ENCODE measurements at places on chromosomes 5 and 9.

DNA sequence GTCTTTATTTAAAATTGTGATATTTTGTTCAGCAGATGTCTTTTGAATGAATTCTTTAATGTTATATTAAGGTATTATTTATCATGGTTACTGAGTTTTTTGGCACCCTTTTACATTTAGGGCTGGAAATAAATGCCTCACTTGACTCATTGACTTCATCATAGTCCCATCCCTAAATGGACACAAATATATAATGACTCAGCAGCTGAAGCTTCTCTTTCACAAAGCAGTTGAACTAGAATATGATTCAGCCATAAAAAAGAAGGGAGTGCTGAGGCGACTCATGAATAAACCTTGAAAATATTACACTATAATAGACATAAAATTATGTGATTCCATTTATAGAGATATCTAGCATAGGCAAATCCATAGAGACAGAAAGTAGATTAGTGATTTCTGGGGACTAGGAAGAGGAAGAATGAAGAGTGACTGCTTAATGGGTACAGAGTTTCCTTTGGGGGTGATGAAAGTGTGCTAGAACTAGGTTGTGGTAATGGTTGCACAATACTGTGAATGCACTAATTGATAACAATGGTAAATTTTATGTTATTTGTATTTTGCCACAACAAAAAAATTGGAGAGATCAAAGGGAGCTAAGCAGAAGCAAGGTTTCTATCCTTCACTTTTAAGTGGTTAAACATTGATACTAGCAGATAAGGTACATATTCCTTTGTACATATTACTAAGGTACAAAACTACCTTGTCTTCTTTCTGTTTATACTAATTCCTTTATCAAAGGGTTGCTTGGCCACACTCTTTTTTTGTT, 449.6 kb downstream of the NTRK2 start:
- DNase-seq, result no peak

DNA sequence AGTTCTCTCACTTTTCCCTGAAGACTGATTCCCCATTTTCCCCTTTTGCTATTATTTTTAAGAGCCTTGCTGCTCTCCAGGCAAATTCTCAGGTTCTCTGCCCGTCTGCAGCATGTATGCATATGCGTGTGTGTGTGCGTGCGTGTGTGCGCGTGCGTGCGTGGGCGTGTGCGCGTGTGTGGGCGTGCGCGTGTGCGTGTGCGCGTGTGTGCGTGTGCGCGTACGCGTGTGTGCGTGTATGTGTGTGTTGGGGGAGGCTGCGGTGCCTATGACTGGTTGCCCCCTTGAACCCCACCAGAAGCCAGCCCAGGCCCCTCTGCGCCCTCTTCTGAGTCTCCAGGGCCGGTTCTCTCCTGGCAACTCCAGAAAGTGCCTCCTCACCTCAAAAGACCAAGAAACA, 987 bp upstream of the FOXI1 start:
- no peak for DNase-seq

DNA sequence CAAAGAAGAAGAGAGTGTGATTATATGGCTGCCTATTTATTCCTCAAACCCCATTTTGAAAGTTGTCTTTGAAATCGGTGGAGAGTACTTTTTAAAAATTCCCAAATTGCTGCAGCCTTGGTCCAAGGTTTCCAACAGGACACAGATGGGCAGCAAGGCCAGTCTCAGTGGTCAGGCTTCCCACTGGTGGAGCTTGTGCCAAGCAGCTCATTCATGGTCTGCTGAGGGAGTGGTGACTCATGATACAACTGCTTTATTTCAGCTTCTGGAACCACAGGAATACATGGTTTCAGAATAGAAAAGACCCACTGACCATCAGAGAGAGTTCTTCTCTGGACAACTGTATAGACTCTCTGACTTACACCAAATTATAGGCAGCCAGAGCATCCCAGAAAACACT, 673.1 kb upstream of the KLF4 start:
- DNase-seq, result no peak

DNA sequence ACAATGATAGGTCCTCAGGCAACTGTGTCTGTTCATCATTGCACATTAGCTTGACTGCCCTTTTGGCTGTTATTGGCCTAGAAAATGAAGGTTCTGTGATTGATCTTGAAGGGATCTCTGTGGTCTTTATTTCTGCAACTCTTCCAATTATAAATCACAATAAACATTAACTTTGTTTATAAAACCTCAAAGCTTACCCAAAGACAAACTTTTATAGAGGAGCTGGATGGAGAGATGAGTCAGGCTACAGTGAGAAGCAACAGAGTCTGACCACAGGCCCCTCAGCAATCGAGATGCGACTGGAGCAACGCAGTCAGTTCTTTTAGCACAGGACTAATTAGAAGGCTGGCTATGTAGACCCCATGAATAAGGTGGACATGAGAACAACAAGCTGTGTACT, 5.3 kb downstream of the MACROH2A1 start:
- no peak for DNase-seq

GRCh38 chr5:129398026-129398678, 61.9 kb upstream of the ADAMTS19 start:
- DNase-seq, result no peak
